T-helper 22 cell (primary cell): ENCODE measurements at places on chromosomes 1 and 21.

DNA sequence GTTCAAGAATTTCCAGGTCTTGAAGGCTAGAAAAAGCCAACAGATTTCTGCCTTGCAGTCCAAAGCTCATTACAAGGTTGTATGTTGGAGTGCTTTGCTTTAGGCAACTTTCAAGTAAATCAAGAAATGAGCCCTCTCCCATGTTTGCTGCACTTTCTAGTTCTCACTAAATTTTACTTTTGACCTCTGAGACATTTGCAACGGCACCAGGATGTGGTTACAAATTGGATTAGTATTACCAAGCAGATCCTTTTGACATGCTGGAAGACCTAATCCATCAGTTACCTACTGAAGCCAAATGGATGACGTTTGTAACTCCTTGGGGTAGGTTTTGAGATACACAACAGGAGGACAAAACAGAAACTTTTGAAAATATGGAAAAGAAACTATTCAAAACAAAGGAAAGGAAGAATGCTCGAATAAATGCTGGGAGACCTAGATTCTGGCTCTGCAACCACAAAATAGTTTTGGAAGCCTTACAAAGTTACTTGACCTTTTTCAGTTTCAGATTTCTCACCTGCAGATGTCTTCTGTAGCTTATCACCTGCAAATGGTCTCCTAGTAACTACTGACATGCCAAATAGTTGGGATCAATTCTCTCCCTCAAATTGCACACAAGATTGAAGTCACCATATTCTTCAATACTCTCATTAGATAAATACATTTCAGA lies 251.7 kb upstream of the ADGRL2 start:
- DNase-seq, result no peak

DNA sequence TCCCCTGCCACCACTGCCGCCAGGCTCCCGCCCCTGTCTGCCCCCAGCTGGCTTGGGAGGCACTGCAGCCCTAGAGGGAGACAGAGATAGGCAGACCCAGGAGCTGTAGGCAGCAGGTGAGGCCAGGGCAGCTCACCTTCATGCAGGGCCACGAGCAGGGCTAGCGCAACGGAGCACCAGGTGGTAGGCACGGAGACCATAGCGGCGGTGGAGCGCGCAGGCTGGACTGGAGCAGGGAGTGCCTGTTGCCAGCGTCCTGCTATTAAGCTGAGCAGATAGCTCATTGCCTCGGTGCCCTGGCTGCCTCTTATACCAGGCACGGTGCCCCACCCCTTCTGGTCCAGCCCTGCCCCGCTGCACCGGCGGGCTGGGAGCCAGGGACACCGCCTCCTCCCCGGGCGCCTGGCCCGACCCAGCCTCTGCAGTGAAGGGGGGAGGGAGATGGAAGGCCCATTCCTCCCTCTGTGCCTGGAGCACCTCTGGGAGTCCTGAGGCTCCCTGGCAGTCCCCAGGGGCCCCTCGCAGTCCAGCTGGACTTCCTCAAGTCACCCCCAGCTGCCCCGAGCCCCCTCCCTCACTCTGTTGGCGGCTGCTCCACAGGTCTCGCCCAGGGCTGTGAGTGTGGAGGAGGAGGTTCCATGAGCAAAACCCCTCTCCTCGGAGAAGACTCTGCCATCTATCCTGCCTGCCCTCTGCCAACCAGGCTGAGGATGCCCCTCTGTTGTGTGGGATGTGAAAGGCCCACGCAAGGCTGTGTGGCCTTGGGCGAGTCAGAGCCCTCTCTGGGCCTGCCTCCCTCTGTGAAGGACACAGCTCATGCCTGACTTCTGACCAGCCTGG lies at the start of gene EDN2:
Gene EDN2, minus strand, starts transcription at position 282 of the 840 bp plus-strand sequence. Its CDS starts 82 bp downstream, at position 200.
- DNase-seq, result no peak

GRCh38 chr1:201596101-201596868 lies 57.4 kb downstream of the NAV1 start:
- no peak for DNase-seq

- DNase-seq, result no peak
Observed at GRCh38 chr1:91523482-91523881, 22.8 kb downstream of the CDC7 start.

GRCh38 chr1:173297798-173298391 lies 90.8 kb upstream of the TNFSF4 start:
- DNase-seq, result no peak

DNA sequence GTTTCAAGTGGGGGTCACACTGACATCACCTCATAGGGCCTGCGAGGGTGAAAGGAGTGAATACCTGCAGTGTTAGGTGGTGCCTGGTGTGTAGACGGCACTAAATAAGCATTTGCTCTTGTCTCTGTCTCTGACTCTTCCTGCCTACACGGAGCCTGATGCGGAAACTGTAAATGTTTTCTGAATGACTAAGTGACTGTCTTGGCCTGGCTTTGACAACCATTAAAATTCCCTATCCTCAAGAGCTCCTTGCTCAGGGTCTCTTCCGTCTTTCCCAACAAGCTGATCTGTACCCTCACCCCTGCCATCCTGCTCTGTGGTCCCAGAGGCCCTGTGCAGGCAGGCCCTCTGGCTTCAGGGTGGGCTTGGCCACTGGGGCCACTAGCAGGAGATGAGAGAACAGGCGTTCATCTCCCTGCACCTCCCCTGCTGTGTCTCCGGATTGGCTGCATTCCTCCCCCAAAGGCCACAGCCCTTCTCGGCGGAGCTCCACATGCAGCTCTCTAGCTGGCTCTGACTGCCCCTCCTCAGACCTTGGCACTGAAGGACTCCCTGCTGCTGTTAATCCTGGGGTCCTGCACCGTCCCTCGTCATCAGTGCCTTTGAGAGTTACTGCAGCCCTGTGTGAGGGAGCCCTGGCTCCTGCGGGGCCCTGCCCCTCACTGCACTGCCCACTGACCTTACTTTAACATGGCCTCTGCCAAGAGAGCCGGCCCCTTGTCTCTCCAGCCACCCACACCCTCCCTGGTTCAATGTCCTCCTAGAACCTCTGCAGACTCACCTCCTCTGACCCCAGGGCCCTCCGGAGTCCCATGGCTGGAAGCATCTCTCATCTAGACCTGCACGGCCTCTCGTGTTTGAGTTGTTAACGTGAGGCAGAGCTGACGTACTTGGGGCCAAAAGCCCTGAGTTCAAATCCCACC lies 211.1 kb downstream of the MATN1 start:
- no peak for DNase-seq

- DNase-seq, result no peak
Observed at GRCh38 chr1:95935719-95936118, 701.7 kb downstream of the RWDD3 start.

GRCh38 chr1:47576758-47577115 lies 138.9 kb downstream of the FOXD2 start:
- DNase-seq, result no peak

- no peak for DNase-seq
Observed at GRCh38 chr1:91622616-91623015, 122.0 kb downstream of the CDC7 start.

GRCh38 chr21:33286600-33287456 lies 20.7 kb downstream of the IL10RB start:
- DNase-seq, result no peak

- DNase-seq, result no peak
Observed at GRCh38 chr1:36133484-36133883, 8.5 kb upstream of the COL8A2 start.

- no peak for DNase-seq
Observed at GRCh38 chr1:162206749-162207635, 137.5 kb downstream of the NOS1AP start.

- DNase-seq, result no peak
Observed at GRCh38 chr1:201155354-201155753, 1.1 kb upstream of the TMEM9 start.

GRCh38 chr1:107704911-107705310 lies 260.1 kb downstream of the VAV3 start:
- DNase-seq, result no peak

GRCh38 chr1:197485790-197486189 lies 217.7 kb downstream of the CRB1 start:
- DNase-seq, result no peak

GRCh38 chr1:56363007-56363770 lies 216.2 kb downstream of the PLPP3 start:
- no peak for DNase-seq
